ENCODE measurements at places on chromosomes 4 and X.

DNA sequence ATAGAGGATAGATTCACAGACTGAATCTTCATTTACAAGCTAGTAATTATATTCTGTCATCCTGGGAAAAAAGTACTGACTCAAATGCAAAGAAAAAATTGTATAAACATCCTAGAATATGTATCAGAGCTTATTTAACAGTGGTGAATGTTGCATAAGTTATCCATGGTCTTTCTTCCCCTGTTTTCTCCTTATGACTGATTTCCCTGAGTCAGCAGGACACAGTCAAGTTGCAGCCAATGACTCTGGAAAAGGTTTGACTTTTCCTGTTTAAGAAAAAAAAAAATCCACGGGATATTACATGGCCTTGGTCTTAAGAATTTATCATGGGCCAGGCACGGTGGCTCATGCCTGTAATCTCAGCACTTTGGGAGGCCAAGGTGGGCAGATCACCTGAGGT is 36.5 kb downstream of the INPP4B start:
- no peak for DNase-seq

DNA sequence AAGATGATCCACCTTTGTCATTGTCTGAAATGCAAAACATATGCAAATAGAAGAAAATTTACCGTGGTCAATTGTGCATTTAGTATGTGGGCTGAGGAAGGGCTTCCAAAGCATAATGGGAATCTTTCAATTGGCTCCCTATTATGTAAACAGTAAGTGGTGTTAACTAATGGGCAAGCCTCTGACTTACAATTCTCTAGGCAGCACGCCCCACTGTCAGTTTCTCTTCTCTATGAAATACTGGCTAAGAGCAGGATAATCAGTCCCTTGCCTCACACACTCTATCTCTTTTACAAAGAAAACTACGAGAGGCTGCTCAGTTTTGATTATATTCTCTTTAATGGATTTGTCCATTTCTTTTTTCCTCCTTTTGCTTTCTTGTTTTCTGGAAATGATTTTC is 1272.6 kb downstream of the PCDH19 start:
- no peak for DNase-seq

DNA sequence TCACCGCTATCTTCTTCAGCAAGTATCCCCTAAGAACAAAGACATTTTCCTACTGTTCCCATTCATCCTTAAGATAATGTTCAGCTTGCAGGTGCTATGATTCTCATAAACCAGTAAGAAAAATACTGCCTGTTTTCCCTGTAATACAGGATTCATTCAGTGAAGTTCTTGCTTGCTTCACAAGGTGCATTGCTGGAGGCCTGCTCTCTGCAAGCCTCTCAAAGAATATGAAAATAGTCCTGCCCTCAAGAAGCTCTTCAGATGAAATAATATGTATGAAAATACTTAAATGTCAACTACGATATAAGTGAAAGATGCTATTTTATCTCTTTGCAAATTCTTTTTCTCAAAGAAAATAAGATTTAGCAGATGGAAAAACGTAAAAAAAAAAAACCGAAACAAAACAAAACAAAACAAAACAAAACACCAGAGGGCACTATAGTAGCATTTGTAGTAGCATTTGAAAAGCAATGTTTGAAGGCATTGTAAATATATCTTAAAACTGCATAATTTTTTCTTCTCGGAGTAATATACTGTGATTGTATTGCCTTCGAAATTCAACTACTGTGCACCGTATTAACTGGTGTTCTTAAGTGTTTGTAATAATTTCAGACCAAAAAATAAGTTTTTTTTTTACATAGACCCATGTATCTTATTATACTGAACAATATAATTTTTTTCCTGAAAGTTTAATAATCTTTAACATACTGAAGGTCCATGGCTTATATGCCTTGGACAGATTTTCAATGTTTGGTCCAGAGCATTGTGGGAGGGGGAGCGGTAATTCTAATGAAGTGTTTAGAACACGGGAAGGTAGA is 26.0 kb downstream of the ADH4 start:
- DNase-seq, result no peak

DNA sequence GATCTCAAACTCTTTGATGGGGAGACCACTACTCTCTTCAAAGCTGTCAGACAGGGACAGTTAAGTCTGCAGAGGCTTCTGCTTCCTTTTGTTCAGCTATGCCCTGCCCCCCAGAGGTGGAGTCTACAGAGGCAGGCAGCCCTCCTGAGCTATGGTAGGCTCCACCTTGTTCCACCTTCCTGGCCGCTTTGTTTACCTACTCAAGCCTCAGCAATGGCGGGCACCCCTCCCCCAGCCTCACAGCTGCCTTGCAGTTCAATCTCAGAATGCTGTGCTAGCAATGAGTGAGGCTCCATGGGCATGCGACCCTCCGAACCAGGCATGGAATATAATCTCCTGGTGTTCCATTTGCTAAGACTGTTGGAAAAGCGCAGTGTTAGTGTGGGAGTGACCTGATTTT is 42.1 kb upstream of the UGT2B10 start:
- DNase-seq, result no peak

All from stimulated activated CD8-positive, alpha-beta memory T cell treated with anti-CD3 and anti-CD28 coated beads, Interleukin-4, amount 100 ng/mL, for 1 hour (primary cell).